ENCODE measurements at places on chromosomes 6 and 20. TPM values are rescaled to one million over a fixed set of nuclear protein-coding genes. Genes with fewer than 3 reads are reported as not detected.

The METTL24 gene
- total RNA-seq = not detected

The TAGAP gene
- not detected for total RNA-seq

The TRIM31 gene
- 1.3 TPM for total RNA-seq

The VSX1 gene
- total RNA-seq = 0.79 TPM

The CFB gene
- 1.9 TPM for total RNA-seq

The BTNL2 gene
- not detected for total RNA-seq

The DACT2 gene
- 0.14 TPM for total RNA-seq

The RHAG gene
- not detected for total RNA-seq

The MAP7 gene
- total RNA-seq = 23.9 TPM

The SAMD5 gene
- 0.62 TPM for total RNA-seq

The HEY2 gene
- total RNA-seq = not detected

The LPA gene
- 0.07 TPM for total RNA-seq

Data from A549 treated with Mapracorat at 1 μM for 4 hours (cell line).